ENCODE measurements at places on chromosomes 1 and 21. TPM values are rescaled to one million over a fixed set of nuclear protein-coding genes. Genes with fewer than 3 reads are reported as not detected.

The HPCA gene
- not detected for total RNA-seq

The GSTM5 gene
- total RNA-seq = not detected

The PLPPR4 gene
- not detected for total RNA-seq

The PODN gene
- total RNA-seq = not detected

The MAP3K21 gene
- total RNA-seq = 2.3 TPM

The FBXO28 gene
- 34.2 TPM for total RNA-seq

The LRRC38 gene
- total RNA-seq = not detected

The GUCA2B gene
- total RNA-seq = not detected

The TRMT1L gene
- 23.3 TPM for total RNA-seq

The KCNN3 gene
- not detected for total RNA-seq

The OR10X1 gene
- not detected for total RNA-seq

The SLC44A3 gene
- total RNA-seq = 17.7 TPM

The CR2 gene
- total RNA-seq = not detected

The CGN gene
- 2.7 TPM for total RNA-seq

The ISG15 gene
- total RNA-seq = 6.2 TPM

The PALMD gene
- 0.40 TPM for total RNA-seq

The PPM1J gene
- 0.40 TPM for total RNA-seq

The RNASEL gene
- total RNA-seq = 5.6 TPM

The KRTAP13-2 gene
- total RNA-seq = not detected

The GNG5 gene
- total RNA-seq = 39.7 TPM

The CLCNKB gene
- 0.05 TPM for total RNA-seq

The LRRC53 gene
- total RNA-seq = not detected

The GBP6 gene
- 0.18 TPM for total RNA-seq

The CFAP141 gene
- not detected for total RNA-seq

The NBPF6 gene
- total RNA-seq = not detected

The CAMK1G gene
- total RNA-seq = not detected

The RAB42 gene
- not detected for total RNA-seq

The OR6Y1 gene
- not detected for total RNA-seq

The GCSAML gene
- total RNA-seq = 0.32 TPM

The IL10 gene
- not detected for total RNA-seq

The DEPDC1 gene
- total RNA-seq = 27.6 TPM

The SLC44A5 gene
- total RNA-seq = not detected

The ABCA4 gene
- total RNA-seq = not detected

The C2CD4D gene
- total RNA-seq = 0.45 TPM

The PIK3CD gene
- 18.4 TPM for total RNA-seq

The MMEL1 gene
- not detected for total RNA-seq

The C1orf141 gene
- not detected for total RNA-seq

The TNFRSF14 gene
- total RNA-seq = 303 TPM

The PROX1 gene
- total RNA-seq = 0.13 TPM

The SDC3 gene
- total RNA-seq = 73.0 TPM

The ANKRD45 gene
- not detected for total RNA-seq

The BRDT gene
- total RNA-seq = not detected

All from SK-MEL-5 (cell line).